ENCODE measurements at places on chromosomes 1 and 21.

DNA sequence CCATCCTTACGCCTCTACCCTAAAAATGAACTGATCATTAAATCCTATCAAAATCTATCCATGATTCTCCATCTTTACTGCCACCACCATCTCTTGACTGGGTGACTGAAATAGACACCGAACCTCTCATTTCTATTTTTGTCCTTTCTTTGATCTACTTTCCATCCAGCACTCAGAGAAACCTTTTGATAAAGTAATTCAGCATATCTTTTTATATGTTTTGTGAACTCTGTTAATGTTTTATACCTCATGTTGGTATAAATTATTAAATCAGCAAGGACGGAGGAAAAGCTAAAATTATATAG lies 13.0 kb downstream of the PCNX2 start:
- H3K27me3 ChIP-seq = no peaks in the 10 kb centered on the region
- H3K4me1 ChIP-seq = peaks cover 23% of the 10 kb centered on the region
- peak overlapping the region; percentile 7 for H3K4me3 ChIP-seq
- no peak for DNase-seq

DNA sequence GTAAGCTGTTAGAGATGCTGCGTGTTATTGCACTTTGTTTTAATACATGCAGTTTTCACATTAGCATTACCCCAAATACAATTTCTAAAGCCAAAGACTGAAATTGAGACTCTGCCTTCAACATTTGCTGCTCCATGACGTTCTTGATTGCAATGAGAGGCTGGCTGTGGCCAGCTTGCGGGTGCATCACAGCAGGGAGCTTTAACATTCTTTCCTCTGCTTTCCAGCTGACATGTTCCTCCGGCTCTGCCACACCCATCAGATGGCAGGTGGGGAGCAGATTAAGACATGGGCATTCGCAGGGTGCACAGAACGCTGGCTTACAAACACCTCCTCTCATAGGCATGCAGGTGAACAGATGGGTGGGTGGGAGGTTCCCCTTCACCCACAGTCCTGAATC lies 314.1 kb downstream of the DISC1 start:
- DNase-seq = no peak
- no peak overlapping the region for H3K27ac ChIP-seq
- H3K4me1 ChIP-seq = no peaks in the 10 kb centered on the region
- no peak overlapping the region for H3K4me3 ChIP-seq
- H3K36me3 ChIP-seq = peaks cover 2% of the 10 kb centered on the region

DNA sequence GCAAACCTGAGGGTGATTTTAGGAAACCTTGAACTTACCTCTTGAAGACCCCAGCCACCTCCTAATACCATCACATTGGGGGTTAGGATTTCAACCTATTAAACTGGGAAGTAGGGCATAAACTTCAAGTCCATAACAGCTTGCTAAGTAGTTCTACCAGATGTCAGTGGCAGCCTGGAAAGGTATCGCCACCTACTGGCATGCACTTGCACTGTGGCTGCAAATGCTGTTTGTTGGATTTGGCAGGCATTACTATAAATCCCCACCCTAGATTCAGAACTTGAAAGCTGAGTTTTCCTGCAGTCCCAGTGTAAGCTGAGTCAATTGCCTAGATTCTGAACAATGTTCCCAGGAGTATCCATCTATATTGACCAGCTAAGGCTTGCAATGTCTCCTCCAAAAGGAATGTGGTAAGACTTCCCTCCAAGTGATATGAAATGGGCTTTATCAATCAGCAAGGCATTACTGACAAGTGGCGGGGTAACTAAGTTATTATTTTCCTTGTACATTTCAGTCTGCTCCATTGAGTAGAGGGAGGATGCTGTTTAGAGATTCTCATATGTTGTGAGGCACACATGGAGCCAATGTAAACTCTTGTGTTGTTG lies 474.5 kb downstream of the PTPRC start:
- no peak overlapping the region for H3K27ac ChIP-seq
- DNase-seq = peak; percentile 80
- peaks cover 9% of the 10 kb centered on the region for H3K4me1 ChIP-seq
- peaks cover 21% of the 10 kb centered on the region for H3K36me3 ChIP-seq

DNA sequence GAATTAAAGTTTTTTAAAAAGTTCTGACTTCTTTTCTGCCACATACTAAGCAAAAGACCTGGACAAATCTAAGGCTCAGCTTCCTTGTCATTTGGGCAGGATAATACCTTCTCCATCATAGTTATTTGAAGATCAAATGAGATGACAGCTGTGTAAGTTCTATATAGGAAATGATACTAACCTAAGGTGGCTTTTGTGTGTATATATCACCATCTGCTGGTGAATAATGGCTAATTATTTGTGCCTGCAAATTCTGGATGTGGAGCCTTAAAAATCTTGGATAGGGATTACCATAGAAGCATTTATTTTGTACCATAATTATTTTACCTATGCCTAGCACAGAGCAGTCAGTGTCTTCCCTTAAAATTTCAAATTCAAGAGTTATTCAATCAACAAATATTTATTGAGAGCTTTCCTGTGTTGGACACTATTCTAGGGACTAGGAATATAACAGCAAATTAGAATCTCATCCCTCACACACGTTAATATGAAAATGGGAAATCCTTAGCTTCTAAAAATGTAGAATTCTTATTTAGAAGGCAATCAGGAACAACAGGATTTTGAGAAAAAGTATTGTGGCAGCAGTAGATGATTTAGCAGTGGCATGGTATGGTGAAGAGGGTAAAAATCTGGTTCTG lies 89.8 kb downstream of the TMEM200B start:
- no peak for DNase-seq
- no peak overlapping the region for H3K27ac ChIP-seq
- H3K27me3 ChIP-seq = no peaks in the 10 kb centered on the region

GRCh38 chr1:44581205-44581604 lies 93.1 kb downstream of the TMEM53 start:
- no peak for DNase-seq
- H3K36me3 ChIP-seq = no peaks in the 10 kb centered on the region
- no peaks in the 10 kb centered on the region for H3K4me1 ChIP-seq

DNA sequence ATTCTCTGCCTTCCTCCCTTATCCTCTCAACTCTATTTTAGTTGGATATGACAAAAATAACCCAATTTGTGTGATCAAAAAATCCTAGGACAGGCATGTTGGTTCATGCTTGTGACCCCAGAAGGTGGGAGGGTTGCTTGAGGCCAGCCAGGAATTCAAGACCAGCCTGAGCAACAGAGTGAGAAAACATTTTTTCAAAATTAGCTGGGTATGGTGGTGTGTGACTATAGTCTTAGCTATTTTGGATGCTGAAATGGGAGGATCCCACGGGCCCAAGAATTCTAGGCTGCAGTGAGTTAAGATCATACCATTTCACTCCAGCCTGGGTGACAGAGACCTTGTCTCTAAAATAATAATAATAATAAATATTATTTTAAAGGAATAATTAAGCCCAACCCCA lies 1383.1 kb upstream of the ADGRL2 start:
- H3K36me3 ChIP-seq = no peaks in the 10 kb centered on the region
- no peaks in the 10 kb centered on the region for H3K27me3 ChIP-seq
- H3K4me3 ChIP-seq = no peak overlapping the region
- H3K4me1 ChIP-seq = no peaks in the 10 kb centered on the region

- no peaks in the 10 kb centered on the region for H3K27me3 ChIP-seq
- no peaks in the 10 kb centered on the region for H3K4me1 ChIP-seq
Observed at GRCh38 chr1:215052256-215053015, 30.1 kb upstream of the KCNK2 start.

- no peaks in the 10 kb centered on the region for H3K36me3 ChIP-seq
- peaks cover 7% of the 10 kb centered on the region for H3K27me3 ChIP-seq
- peak; percentile 94 for DNase-seq
- peaks cover 71% of the 10 kb centered on the region for H3K4me1 ChIP-seq
- peak overlapping the region; percentile 70 for H3K27ac ChIP-seq
- peak overlapping the region; percentile 22 for H3K4me3 ChIP-seq
Observed at GRCh38 chr1:156126630-156127534, 12.4 kb downstream of the LMNA start.

DNA sequence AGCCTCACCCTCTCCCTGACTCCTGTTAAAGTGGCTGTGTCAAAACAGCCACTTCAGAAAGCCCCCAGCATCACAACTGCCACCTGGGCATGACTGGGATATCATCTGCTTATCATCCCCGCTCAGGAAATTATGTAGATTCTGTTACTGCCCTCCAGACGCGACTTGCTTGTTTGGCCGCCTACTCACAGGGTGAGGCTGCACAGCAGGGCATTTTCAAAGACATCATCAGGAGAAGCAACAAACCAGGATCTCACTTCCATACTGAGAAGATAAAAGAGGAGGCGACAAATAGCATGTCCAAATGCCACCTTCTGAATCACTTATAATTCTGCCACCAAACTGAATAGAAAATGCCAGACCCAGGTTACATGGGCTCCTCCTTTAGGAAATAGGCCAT lies 94.8 kb downstream of the MIS18A start:
- H3K27ac ChIP-seq = no peak overlapping the region
- H3K4me3 ChIP-seq = no peak overlapping the region
- peaks cover 8% of the 10 kb centered on the region for H3K27me3 ChIP-seq

GRCh38 chr1:113135460-113135859 lies 62.5 kb downstream of the LRIG2 start:
- peaks cover 9% of the 10 kb centered on the region for H3K36me3 ChIP-seq
- H3K4me1 ChIP-seq = peaks cover 18% of the 10 kb centered on the region
- DNase-seq = no peak
- H3K27ac ChIP-seq = no peak overlapping the region

DNA sequence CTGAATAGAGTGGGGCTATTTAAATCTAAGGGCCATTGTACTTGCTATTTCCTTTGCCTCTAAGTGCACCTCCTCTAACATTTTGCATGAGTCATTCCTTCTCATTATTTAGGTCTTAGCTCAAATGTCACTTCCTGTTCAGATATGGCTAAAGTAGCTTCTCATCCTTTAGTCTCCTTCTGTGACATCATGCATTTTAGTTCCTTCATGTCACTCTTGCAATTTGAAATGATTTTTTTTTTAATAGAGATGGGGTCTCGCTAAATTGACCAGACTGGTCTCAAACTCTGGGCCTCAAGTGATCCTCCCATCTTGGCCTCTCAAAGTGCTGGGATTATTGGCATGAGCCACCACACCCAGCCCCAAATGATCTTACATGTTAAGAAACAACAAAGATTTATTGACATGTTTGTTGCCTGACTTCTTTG lies 6.6 kb downstream of the TBX19 start:
- no peak overlapping the region for H3K4me3 ChIP-seq
- H3K27ac ChIP-seq = peak overlapping the region; percentile 69
- H3K27me3 ChIP-seq = no peaks in the 10 kb centered on the region
- peaks cover 2% of the 10 kb centered on the region for H3K36me3 ChIP-seq

GRCh38 chr21:44869781-44870747 lies 3.4 kb downstream of the PTTG1IP start:
- peak overlapping the region; percentile 1 for H3K27ac ChIP-seq
- no peak overlapping the region for H3K4me3 ChIP-seq
- no peaks in the 10 kb centered on the region for H3K27me3 ChIP-seq
- H3K36me3 ChIP-seq = peaks cover 13% of the 10 kb centered on the region
- no peak for DNase-seq

- peaks cover 6% of the 10 kb centered on the region for H3K36me3 ChIP-seq
- no peaks in the 10 kb centered on the region for H3K27me3 ChIP-seq
Observed at GRCh38 chr1:101288491-101288944, 51.7 kb downstream of the S1PR1 start.

DNA sequence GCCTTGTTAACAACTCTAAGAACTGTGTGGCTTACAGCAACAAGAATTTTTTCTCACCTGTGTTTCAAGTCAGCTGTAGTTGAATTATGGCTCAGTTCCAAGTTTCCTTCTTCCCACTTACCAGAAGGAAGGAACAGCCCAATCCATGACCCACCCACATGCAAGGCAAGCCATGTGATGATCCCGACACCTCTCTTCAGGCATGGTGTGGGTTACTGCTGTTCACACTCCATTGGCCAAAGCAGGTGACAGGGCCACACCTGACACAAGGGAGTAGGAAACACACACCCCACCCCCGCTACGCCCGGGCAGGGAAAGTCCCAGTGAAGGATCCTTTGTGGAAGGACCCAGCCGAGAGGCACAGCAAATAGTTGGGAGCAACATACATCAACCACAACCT lies 36.3 kb downstream of the KCNJ15 start:
- H3K4me1 ChIP-seq = no peaks in the 10 kb centered on the region
- H3K27ac ChIP-seq = no peak overlapping the region
- no peaks in the 10 kb centered on the region for H3K36me3 ChIP-seq
- peaks cover 2% of the 10 kb centered on the region for H3K27me3 ChIP-seq

DNA sequence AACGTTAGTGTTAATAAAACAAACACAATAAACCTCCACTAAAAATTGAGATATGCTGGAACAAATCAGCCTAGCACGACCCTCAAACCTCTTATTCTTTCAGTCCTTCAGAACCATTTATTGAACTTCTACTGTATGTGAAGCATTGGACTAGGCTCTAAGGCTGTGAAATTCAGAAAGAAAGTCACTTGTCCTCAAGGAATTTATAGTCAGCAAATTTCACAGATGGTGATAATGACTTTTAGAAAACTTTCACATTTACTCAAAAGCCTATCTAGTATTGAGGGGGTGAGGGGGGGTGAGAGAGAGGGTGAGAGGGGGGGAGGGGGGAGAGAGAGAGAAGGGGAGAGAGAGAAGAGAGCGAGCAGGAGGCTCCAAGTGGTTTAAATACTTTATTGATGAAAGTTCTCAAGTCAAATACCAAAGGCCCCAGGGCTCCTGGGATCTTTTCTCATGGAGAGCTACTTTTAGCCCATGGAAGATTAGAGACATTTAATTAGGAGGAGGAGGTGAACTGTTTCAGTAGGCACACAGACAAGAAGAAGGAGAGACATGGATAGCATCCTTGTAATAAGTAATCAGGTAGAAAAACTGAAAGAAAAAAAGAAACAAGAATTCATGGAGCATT lies 66.3 kb upstream of the SSX2IP start:
- H3K4me1 ChIP-seq = peaks cover 12% of the 10 kb centered on the region
- no peak overlapping the region for H3K4me3 ChIP-seq
- peaks cover 10% of the 10 kb centered on the region for H3K27me3 ChIP-seq
- H3K36me3 ChIP-seq = no peaks in the 10 kb centered on the region
- no peak for DNase-seq

DNA sequence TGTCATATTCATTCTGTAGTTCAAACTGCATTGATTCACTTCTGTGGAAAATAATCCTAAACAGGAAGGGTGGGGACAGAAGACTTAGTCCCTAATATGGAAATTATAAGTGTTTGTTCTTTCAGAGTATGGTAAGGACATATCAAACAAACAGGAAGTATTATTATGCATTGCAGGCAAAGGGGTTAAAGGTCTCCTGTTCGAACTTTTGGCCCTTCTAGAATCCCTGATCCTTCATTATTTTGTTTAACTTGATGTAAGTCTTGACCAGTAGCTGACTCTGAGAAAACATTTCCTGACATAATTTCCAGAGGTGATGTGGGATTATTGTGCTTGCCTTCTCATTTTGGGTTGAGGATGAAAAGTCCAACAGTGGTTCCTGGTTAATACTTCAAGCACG lies 215.4 kb upstream of the ADGRL2 start:
- H3K36me3 ChIP-seq = no peaks in the 10 kb centered on the region
- H3K27ac ChIP-seq = no peak overlapping the region
- H3K4me3 ChIP-seq = no peak overlapping the region
- no peak for DNase-seq
- no peaks in the 10 kb centered on the region for H3K4me1 ChIP-seq

DNA sequence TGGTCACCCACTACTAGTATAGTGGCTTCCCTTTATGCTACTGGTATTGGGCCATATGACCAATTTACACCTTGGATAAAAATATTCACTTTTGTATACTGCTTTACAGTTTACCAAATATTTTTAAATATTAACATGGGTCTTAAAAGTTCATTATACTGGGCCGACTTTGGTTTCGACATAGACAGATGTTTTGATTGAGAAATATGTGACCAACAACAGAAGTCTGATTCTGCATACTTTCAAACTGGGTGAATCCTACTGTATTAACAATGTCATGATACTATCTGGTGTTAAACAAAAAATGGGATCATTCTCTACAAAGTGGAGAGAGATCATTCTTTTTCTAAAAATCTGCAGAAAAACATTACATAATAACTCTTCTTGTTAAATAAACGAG lies 134.8 kb downstream of the AKT3 start:
- no peak overlapping the region for H3K27ac ChIP-seq
- peaks cover 12% of the 10 kb centered on the region for H3K4me1 ChIP-seq
- H3K36me3 ChIP-seq = peaks cover 9% of the 10 kb centered on the region
